ENCODE measurements at places on chromosomes 6 and 20.

DNA sequence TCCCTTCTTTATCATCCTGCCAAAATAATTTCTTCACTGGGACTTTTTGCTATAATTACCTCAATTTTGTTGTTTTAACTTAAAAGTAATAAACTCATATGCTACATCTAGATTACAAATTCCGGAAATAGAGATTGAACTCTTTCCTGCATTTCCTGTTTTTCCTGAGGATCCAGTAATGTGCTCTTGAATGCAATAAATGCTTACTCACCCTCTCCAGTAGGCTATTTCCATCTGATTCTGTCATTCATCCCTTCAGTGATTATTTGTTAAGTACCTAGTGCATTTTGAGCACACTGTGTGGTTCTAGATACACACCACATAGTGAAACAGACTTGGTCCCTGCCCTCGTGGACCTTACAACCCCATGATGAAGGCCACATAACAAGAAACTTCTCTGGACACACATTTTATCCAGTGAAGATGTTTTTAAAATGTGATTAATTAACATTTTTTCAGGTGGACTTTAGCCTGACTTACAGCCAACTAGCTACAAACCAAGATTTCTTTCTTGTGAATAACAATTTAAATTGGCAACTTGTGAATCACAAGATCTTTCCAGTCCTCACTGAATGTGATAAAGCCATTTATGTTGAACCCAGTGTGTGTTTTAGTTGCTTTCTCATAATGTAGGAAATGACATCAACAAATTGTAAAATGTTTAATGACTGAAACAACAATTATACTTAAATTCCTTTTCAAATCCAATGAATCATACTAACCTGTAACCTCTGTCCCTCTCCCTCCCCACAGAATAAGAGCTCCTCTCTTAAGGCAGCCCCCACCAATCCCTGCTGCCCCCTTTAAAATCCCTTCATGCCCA lies 272.3 kb downstream of the KHDC1L start:
- peak; percentile 25 for DNase-seq

DNA sequence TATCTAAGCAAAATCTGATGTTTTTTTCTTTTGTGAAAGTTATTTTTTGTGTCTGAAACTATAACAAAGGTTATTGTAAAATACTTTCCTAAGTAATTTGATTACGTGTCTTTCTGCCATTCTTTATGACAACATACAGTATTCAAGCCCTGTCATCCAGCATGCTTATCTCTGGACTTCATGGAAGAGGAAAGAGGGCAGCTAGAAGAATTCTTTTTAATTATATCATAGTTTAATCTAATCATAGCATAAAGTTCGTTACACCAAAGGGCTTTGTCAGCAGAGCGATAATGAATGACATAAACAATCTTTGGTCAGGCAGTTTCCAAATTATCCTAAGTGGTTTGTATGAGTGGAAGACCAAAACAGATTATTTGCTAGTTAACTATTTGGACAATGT lies 3.5 kb downstream of the ENPP3 start:
- DNase-seq, result no peak

DNA sequence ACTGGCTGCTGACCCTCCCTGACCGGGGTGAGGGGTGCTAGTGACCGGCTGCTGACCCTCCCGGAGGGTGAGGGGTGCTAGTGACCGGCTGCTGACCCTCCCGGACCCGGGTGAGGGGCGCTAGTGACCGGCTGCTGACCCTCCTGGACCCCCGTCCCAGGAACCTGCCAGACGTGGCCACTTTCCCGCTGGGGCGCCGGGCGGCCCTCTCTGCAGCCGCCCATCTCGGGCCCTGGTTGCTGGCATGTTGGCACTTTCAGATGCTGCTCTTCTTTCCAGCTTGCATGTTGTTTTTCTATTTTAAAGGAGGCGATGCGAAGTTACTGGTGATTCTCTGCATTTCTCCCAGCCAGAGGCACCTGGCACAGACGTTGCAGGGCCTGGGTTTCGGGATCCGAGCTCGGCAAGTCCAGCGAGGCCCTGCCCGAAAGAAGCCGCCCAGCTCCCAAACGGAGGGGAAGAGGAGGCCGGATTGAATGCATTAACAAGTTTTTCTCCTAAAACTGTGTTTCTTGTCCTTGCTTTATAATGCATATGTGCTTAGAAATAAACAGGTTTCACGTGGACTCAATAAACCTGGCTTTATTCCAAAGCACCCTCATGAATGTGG lies 34.4 kb downstream of the FRMD1 start:
- DNase-seq, result no peak

GRCh38 chr6:121485359-121485811 lies 49.9 kb downstream of the GJA1 start:
- DNase-seq, result no peak

- no peak for DNase-seq
Measured at GRCh38 chr20:57930351-57930750, 220.5 kb upstream of the PMEPA1 start.

DNA sequence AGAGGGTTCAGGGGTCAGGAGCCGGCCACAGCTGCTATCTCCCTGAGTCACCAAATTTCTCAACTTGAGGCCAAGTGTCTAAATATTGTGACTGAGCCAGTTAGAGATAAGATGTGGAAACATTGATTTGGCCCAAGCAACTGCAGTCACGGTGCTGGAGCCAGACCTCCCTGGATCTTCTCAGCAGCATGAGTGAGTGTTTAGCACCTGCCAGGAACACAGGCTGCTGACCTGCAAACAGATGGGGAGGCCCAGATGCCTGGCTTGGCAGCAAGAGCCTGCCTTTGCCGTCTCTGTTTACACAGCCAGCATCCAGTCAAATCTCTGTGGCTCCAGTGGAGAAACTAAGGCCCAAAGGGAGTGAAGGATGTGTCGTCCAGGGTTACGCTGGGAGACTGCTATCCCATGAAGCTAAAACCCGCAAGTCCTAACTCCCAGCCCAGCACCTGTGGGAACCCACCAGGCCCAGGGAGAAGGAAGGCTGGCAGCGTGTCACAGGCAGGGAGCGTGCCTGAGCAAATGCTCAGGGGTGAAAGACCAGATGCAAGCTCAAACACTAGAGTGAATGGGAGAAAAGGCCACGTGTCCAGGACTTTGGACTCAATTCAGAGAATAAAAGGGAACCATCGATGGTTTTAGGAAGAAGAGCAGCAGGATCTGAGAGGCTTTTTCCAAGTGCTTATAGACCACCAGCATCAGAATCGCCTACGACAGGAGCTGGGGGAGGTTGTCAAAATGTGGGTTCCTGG lies 15.9 kb upstream of the PTGIS start:
- DNase-seq, result peak; percentile 96

- DNase-seq, result no peak
Measured at GRCh38 chr6:31896856-31897611, 464 bp downstream of the EHMT2 start.

DNA sequence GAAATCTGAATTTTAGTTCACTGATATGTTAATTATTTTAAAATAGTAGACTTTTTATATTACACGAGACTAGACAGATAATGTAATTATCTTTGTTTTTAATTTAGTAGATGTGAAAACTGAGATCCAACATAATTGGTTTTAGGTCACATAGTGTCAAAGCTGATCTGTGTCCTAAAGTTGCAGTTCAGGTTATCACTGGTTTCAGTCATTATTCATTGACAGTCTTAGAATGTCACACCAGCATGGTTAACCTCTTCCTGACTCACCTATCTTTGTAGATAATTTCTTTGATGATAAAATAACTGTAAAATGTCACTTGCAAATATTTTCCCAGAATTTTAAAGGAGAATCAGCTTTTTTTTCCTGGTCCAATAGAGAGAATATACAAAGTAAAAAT lies 48.3 kb upstream of the SLC35B3 start:
- no peak for DNase-seq

DNA sequence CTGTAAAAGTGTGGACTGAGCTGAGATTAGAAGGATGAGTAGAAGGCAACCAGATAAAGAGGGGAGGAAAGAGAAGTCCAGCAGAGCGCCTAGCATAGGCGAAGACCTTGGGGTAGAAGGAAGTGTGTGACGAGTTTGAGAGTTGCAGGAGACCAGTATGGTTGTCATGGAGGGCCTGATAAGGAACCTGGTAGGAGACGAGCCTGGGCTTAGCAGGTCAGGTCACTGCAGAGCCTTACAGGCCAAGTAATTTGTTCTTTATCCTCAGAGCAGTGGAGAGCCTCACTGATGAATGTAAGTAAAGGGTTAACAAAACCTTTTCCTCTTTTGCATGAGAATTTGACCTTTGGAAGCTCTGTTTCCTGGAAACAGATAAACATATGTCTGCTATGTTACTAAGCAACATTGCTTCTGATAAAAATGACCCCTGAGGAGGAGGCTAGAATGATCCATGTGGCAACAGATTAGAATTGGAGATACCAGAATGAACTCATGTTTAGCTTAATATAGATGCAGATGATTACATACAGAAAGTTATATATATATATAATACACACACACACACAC lies 2.9 kb upstream of the TMEM74B start:
- DNase-seq, result no peak

- DNase-seq, result no peak
Measured at GRCh38 chr6:8642131-8642530, 206.8 kb upstream of the SLC35B3 start.

- DNase-seq, result no peak
Measured at GRCh38 chr6:157188213-157188612, 135.1 kb downstream of the TMEM242 start.

GRCh38 chr6:41157323-41157722 lies 3.2 kb upstream of the TREML1 start:
- no peak for DNase-seq

DNA sequence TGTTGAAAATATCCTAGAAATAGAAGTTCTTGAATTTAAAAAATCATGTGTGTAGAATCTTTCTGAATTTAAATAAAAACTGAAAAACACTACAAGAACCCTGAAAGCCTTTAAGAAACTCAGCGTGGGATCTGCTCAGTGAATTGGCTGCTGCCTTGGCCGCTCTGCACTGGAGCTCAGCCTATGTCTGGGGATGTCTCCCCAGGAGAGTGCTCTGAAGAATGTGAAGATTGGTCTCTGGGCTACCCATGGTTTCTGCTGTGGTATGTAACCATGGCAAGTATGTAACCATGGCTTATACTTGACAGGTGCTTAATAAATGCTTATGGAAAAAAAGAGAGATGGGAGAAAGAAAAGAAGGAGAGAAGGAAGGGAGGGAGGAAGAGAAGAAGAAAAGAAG lies 3.1 kb upstream of the RRAGD start:
- no peak for DNase-seq

- no peak for DNase-seq
Measured at GRCh38 chr6:1705183-1705582, 95.5 kb downstream of the FOXC1 start.

GRCh38 chr6:169208011-169208410 lies 45.6 kb downstream of the THBS2 start:
- no peak for DNase-seq

DNA sequence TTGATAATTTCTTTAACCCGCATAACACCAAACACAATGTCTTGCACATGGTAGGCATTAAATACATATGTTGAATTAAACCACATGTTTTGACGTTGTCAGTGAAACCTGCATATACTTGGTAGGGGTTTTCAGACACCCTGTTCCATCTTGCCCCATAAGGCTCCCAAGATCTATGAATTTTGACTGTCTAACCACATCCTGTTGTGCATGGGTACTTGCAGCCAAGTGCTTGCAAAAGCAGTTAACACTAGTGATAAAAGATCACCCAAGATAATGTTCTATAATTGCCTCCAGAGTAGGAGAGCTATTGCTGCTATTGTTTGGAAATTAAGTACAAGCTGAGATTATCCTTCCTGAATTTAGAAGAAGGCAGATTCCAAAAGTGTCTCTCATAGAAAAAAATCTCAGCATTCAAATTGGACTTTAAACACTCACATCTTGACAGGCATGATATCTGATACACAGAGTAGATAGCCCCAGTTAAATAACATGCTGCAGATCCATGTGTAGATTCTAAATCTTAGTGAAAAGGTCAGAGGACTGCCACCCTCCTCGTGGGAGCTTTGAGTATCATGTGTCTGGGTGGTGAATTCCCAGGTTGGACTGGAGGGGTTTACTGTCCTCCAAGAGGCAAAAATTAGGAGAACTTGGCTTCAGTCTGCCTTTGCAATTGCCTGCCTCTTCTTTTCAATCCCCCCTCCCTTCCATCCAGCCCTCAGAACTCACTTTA lies 25.8 kb upstream of the CCN6 start:
- no peak for DNase-seq

GRCh38 chr6:5567352-5567751 lies 306.0 kb downstream of the FARS2 start:
- DNase-seq, result no peak

- DNase-seq, result no peak
Measured at GRCh38 chr6:134482593-134483270, 164.8 kb upstream of the SGK1 start.

DNA sequence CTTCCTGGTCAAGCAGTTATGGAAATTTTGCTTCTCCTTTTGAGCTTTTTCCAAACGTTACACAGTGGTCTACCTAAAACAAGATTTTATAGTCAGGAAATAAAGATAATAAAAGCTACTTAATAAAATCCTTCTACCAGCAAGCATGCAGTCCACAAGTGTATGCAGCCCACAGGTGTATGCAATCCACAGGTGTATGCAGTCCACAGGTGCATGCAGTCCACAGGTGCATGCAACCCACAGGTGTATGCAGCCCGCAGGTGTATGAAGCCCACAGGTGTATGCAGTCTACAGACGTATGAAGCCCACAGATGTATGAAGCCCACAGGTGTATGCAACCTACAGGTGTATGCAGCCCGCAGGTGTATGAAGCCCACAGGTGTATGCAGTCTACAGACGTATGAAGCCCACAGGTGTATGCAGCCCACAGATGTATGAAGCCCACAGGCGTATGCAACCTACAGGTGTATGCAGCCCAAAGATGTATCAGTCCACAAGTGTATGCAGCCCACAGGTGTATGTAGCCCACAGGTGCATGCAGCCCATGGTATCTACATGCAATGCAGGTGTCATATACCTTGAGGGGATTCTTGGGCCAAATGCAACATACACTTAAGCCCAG lies 26.4 kb upstream of the OCSTAMP start:
- DNase-seq, result no peak

- DNase-seq, result no peak
Measured at GRCh38 chr20:24615353-24615752, 145.9 kb downstream of the SYNDIG1 start.

DNA sequence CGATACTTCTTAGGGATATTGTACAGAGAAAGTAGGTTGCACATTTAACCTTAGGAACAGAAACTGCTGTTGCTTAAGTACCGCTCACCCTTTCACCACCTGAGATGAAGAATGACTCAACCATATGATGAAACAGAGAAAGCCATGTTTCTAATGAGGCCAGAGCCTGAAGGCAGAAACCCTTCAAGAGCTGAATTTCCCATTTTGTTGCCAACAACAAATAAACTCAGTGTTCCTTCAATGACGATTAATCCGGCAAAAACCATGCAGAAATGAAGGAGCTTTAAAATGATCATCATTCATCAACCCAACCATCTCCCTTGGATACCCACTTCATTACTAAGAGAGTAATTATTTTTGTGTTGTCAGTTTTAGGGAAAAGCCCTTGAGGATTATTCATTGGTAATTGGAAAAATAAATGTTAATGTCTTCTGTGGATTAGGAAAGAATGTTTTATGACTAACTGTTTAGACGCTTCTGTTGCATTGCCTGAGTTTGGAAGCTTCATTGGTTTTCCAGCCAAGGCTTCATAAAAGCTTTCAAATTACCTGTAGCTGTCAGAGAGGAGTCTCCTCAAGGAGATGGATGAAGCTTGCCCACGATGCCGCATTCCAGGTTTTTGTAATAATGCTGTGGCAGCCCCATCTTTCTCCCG lies 112.1 kb upstream of the IYD start:
- peak; percentile 19 for DNase-seq

All from HS-5 (cell line).